Spinal cord (tissue), 10 donors: ENCODE measurements at places on chromosomes 5 and 9. TPM values are rescaled to one million over a fixed set of nuclear protein-coding genes. Genes with fewer than 3 reads are reported as not detected.

Gene C9orf153
- total RNA-seq: 0.99 TPM

DNA sequence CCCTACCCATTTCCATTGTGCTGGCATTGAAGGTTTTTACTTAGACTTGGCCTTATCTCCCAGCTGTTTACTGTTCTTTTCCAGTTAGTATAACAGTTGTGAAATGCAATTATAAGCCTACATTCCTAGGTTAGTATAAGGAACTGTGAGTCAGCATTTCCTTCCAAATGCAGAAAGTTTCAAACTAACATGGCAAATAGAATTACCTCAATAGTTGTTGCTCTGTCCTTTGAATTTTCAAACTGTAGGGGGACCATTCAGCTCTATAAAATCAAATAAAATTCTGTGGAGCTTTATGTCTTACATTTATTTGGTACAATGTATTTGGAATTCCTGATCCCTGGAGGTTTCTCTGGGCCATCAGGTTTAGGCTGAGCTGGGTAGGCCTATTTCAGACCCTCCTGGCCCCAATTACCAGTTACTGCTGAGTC lies 47.2 kb downstream of the ARHGEF28 start:
- H3K4me1 ChIP-seq: peaks cover 5% of the 10 kb centered on the region
- H3K27me3 ChIP-seq: no peaks in the 10 kb centered on the region
- no peak for DNase-seq
- H3K36me3 ChIP-seq: no peaks in the 10 kb centered on the region
- no peak overlapping the region for H3K27ac ChIP-seq
- H3K4me3 ChIP-seq: no peak overlapping the region

DNA sequence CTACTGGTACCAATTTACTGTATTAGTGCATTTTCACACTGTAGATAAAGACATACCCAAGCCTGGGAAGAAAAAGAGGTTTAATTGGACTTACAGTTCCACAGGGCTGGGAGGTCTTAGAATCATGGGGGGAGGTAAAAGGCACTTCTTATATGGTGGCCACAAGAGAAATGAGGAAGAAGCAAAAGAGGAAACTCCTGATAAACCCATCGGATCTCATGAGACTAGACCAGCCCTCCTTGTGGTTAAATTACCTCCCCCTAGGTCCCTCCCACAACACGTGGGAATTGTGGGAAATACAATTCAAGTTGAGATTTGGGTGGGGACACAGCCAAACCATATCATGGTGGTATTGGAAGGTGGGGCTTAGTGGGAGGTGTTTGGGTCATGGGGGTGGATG lies 56.5 kb upstream of the SPDL1 start:
- H3K27me3 ChIP-seq: no peaks in the 10 kb centered on the region
- H3K27ac ChIP-seq: no peak overlapping the region
- no peak overlapping the region for H3K4me3 ChIP-seq
- H3K36me3 ChIP-seq: no peaks in the 10 kb centered on the region
- H3K4me1 ChIP-seq: no peaks in the 10 kb centered on the region
- no peak for DNase-seq

DNA sequence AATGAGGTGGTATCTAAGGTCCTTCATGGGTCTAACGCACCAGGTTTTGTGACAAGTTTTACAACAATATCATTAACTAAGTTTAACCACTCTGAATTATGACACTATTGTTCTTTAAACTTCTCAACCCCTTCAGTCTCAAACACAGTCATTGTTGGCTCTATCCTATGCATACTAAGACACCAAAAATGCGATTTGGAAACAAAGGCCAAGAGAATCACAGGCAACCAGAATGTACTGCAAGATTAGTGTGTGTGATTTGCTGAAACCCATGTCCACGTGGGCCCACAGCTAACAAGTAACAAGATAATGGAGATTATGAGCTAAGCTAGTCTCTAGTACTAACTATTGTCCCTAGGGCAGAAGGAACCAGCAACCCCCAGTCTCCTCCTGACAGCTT lies 142.2 kb upstream of the RANBP3L start:
- H3K4me1 ChIP-seq: peaks cover 35% of the 10 kb centered on the region
- H3K36me3 ChIP-seq: no peaks in the 10 kb centered on the region
- no peak overlapping the region for H3K4me3 ChIP-seq
- no peak for DNase-seq

DNA sequence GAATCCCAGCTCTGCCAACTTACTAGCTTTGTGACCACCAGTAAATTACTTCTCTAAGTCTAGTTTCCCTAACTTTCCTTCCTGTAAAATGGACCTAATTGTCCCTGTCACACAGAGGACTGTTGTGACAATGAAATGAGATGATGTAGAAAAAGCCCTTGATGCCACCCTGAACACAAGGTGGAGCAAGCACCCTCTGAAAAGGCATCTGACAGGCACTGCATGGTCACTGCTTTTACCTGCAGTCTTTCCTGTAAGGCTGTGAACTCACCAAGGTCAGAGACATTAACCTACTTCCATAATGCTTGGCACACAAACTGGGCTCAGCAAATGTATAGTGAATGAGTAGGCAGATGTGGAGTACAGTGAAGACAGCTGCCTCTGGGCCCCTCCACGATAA lies 6.1 kb downstream of the SLC31A2 start:
- no peak overlapping the region for H3K27ac ChIP-seq
- no peaks in the 10 kb centered on the region for H3K27me3 ChIP-seq
- no peak for DNase-seq
- peaks cover 17% of the 10 kb centered on the region for H3K36me3 ChIP-seq

DNA sequence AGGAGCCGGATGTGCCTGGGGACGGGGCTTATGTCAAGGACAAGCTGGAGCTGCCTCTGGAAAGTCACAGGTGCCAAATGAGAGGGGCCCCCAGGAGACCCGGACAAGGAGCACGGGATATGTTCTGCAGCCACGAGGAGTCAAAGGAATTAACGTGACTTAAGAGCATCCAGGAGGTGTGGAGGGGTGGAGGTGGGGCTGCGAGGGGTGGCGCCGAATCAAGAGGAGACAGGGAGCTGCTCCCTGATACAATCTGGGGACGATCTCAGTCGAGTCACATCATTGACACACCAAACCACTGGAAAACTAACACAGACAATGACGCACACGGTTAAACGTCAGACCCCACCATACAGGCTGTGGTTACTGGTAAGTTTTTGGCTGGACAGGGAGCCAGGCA lies 10.4 kb downstream of the CCDC127 start:
- H3K27me3 ChIP-seq: no peaks in the 10 kb centered on the region
- no peak for DNase-seq
- peaks cover 4% of the 10 kb centered on the region for H3K4me1 ChIP-seq
- H3K36me3 ChIP-seq: peaks cover 42% of the 10 kb centered on the region
- no peak overlapping the region for H3K4me3 ChIP-seq

- no peaks in the 10 kb centered on the region for H3K36me3 ChIP-seq
- no peak overlapping the region for H3K4me3 ChIP-seq
- no peaks in the 10 kb centered on the region for H3K27me3 ChIP-seq
- H3K27ac ChIP-seq: no peak overlapping the region
These were observed 70.3 kb downstream of the APTX start for GRCh38 chr9:32931129-32931528.

GRCh38 chr5:15683332-15683731 lies 183.4 kb downstream of the FBXL7 start:
- H3K27ac ChIP-seq: no peak overlapping the region
- no peaks in the 10 kb centered on the region for H3K4me1 ChIP-seq
- DNase-seq: no peak
- no peak overlapping the region for H3K4me3 ChIP-seq
- H3K27me3 ChIP-seq: no peaks in the 10 kb centered on the region
- no peaks in the 10 kb centered on the region for H3K36me3 ChIP-seq

- no peak overlapping the region for H3K4me3 ChIP-seq
- H3K27ac ChIP-seq: no peak overlapping the region
- H3K4me1 ChIP-seq: no peaks in the 10 kb centered on the region
- no peaks in the 10 kb centered on the region for H3K36me3 ChIP-seq
- no peak for DNase-seq
These were observed 147.1 kb upstream of the SLC12A2 start for GRCh38 chr5:127936439-127936972.

DNA sequence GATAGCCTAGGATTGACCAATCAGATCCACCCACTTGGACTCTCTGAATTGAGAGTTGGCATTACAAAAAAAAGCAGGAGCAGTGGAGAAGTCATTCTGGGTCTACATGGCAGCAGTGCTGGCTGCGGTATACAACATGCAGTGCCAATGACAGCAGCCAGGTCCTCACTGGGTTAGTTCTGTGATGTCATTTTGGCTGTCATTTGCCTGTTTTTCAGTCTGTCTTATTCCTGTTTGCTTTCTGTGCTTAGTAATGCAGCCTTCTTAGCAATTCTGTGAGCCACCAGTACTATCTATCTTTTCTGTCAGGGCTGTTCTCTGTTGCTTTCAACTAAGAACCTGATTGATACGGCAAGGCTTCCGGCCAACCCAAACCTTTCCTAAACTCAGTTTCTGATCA lies 471.8 kb downstream of the BNC2 start:
- no peak overlapping the region for H3K27ac ChIP-seq
- peak; percentile 76 for DNase-seq
- no peak overlapping the region for H3K4me3 ChIP-seq
- H3K4me1 ChIP-seq: no peaks in the 10 kb centered on the region
- no peaks in the 10 kb centered on the region for H3K36me3 ChIP-seq

DNA sequence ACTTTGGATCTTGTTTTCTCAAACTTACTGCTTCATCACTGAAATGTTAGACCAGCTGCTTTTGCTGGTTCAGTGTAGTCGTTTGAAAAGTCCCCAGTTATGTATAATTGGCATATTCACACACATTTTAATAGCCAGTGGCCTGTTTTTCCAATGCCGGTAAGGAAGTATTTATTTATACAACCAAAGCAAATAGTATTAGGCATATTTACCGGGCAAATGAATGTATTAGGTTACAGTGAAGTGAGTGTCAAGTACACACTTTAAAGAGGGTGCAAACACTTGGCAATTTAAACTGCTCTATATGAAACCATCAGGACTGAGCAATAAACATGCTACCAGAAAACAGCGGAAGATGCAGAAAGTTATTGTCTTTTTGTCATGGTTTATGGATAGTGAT lies 242.9 kb downstream of the MCTP1 start:
- H3K36me3 ChIP-seq: no peaks in the 10 kb centered on the region
- no peak overlapping the region for H3K4me3 ChIP-seq
- no peaks in the 10 kb centered on the region for H3K4me1 ChIP-seq
- H3K27me3 ChIP-seq: no peaks in the 10 kb centered on the region

DNA sequence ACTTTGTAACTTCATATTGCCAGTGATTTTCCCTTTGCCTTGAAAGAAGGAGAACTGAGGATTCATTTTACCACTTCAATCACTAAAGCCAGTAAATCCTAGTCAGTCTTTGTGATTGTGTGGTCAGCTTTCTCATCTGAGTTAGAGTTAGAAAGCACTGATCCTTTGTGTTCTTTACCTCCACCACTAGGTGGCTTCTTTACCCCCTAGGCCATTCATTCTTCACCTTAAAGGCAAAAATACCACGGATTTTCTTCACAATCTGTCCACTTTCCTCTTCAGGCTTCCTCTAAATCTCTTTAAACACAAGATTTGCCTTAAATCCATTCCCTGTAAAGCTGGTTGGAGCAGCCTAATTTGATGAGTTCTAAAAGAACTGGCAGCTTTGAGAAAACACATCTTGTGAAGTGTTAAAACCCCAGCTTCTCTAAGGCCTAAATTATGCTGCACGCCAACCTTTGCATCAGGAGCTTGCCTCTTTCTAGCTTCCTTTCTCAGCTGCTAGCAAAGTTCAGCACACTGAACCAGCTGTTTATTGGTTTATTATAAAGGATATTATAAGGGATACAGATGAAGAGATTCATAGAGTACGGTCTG lies 20.4 kb downstream of the BDP1 start:
- H3K4me3 ChIP-seq: no peak overlapping the region
- no peaks in the 10 kb centered on the region for H3K4me1 ChIP-seq
- H3K27me3 ChIP-seq: no peaks in the 10 kb centered on the region
- no peak overlapping the region for H3K27ac ChIP-seq

DNA sequence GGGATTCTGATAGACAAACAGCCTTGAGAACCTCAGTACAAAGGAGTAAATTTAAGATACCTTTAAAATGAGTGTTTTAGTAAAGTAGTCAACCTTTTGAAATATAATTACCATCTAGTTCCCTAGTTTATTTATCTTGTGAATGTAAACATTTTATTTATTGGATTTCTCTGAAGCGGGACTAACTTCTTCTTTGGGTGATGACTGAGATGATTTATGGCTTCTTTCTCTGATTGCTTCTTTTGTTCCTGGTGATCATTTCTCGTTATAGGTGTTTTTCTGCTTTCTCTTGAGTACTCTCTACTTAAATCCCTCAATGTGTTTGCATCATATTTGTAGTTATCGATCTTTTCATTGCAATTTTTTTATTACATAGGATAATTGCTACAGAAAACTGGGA lies 33.2 kb downstream of the PRDM6 start:
- no peak overlapping the region for H3K4me3 ChIP-seq
- no peak for DNase-seq
- no peaks in the 10 kb centered on the region for H3K4me1 ChIP-seq
- H3K36me3 ChIP-seq: no peaks in the 10 kb centered on the region
- H3K27ac ChIP-seq: no peak overlapping the region
- no peaks in the 10 kb centered on the region for H3K27me3 ChIP-seq

- H3K4me1 ChIP-seq: no peaks in the 10 kb centered on the region
- no peak overlapping the region for H3K27ac ChIP-seq
- H3K27me3 ChIP-seq: no peaks in the 10 kb centered on the region
- no peak overlapping the region for H3K4me3 ChIP-seq
- no peaks in the 10 kb centered on the region for H3K36me3 ChIP-seq
These were observed 156.8 kb upstream of the KLF9 start for GRCh38 chr9:70571258-70571657.

- H3K27ac ChIP-seq: peak overlapping the region; percentile 10
- H3K36me3 ChIP-seq: peaks cover 32% of the 10 kb centered on the region
- H3K27me3 ChIP-seq: no peaks in the 10 kb centered on the region
- no peak overlapping the region for H3K4me3 ChIP-seq
- peaks cover 100% of the 10 kb centered on the region for H3K4me1 ChIP-seq
These were observed 12.7 kb downstream of the EEIG1 start for GRCh38 chr9:127968042-127968441.

- H3K4me1 ChIP-seq: peaks cover 66% of the 10 kb centered on the region
These were observed at the start of gene FIBCD1 for GRCh38 chr9:130938652-130939404. Gene FIBCD1, minus strand, starts transcription at chr9:130939247. Its CDS starts 640 bp downstream, at chr9:130938607.

- no peaks in the 10 kb centered on the region for H3K36me3 ChIP-seq
- no peak overlapping the region for H3K4me3 ChIP-seq
- no peak overlapping the region for H3K27ac ChIP-seq
- no peaks in the 10 kb centered on the region for H3K27me3 ChIP-seq
- no peak for DNase-seq
These were observed 16.8 kb upstream of the ATP6V1G1 start for GRCh38 chr9:114570742-114571141.

DNA sequence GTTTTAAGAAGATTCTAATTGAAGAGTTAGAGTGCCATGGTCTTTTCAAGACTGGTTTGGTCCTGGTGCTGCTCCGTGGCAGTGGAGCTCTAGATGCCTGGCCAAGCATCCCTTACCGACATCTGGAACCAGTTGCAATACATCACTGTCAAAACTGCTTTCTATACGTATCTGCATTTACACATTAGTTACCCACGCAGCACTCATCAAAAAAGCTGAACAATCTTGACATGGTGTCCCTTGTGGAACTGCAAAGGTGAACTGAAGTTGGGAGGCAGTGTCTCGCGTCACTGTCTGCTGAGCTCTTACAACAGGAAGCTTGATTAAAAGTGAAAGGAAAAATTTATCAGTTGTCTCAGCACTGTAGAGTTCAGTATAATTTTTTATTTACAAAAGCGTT lies 82.6 kb downstream of the PBX3 start:
- no peak for DNase-seq
- no peak overlapping the region for H3K4me3 ChIP-seq
- no peak overlapping the region for H3K27ac ChIP-seq
- no peaks in the 10 kb centered on the region for H3K27me3 ChIP-seq
- no peaks in the 10 kb centered on the region for H3K4me1 ChIP-seq

- no peak overlapping the region for H3K27ac ChIP-seq
- no peak overlapping the region for H3K4me3 ChIP-seq
- H3K4me1 ChIP-seq: peaks cover 10% of the 10 kb centered on the region
- H3K36me3 ChIP-seq: no peaks in the 10 kb centered on the region
These were observed 11.0 kb downstream of the SLC44A1 start for GRCh38 chr9:105255421-105255820.
